HS-5 (cell line): ENCODE measurements at places on chromosomes 11 and 22.
A peak's percentile ranks its signal among the peaks of the same experiment; 100 is the strongest.

DNA sequence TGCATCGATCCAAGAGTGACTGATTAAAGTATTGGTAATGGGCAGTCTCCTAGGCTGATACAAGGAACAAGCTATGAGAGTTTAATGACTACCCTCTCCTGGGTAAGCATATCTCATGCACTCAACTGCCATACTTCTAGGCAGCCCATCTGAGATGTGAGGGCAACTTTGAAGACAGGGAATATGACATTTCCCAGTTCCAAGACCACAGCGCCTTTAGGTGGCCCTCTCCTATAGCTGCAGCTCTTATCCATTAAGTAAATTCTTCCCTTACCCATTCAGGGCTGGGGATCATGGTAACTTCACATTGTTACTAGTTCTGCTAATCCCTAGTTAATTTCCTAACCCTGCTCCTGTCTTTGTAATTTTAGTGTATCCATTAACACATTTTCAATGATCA lies 157.3 kb upstream of the CTSC start:
- no peak for DNase-seq

- DNase-seq = no peak
Measured at GRCh38 chr11:66546966-66547661, 411 bp downstream of the ACTN3 start.

DNA sequence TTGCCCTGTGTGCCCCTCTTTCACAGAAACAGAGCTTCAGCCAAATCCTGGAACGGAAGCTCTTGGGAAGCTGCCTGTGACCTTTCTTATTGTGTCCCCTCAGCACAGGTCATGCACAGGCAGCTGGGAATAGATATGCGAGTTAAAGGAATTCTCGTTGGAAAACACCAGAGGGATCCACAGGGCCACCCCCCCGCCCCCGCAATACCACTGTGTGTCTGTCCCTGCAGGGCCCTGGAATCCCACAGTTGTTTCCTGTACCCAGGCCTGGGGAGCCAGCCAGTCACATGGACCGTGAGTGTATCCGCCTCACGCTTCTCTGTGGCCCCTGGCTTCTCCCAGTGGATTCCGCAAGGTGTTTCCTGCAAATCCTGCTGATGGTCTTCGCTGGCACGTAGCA lies 29.0 kb downstream of the TIMP3 start:
- no peak for DNase-seq

- no peak for DNase-seq
Measured at GRCh38 chr22:30866216-30866615, 102.4 kb downstream of the MORC2 start.

- DNase-seq = no peak
Measured at GRCh38 chr11:34792814-34793258, 123.3 kb downstream of the APIP start.

GRCh38 chr11:93113824-93114223 lies 84.0 kb downstream of the SLC36A4 start:
- no peak for DNase-seq

DNA sequence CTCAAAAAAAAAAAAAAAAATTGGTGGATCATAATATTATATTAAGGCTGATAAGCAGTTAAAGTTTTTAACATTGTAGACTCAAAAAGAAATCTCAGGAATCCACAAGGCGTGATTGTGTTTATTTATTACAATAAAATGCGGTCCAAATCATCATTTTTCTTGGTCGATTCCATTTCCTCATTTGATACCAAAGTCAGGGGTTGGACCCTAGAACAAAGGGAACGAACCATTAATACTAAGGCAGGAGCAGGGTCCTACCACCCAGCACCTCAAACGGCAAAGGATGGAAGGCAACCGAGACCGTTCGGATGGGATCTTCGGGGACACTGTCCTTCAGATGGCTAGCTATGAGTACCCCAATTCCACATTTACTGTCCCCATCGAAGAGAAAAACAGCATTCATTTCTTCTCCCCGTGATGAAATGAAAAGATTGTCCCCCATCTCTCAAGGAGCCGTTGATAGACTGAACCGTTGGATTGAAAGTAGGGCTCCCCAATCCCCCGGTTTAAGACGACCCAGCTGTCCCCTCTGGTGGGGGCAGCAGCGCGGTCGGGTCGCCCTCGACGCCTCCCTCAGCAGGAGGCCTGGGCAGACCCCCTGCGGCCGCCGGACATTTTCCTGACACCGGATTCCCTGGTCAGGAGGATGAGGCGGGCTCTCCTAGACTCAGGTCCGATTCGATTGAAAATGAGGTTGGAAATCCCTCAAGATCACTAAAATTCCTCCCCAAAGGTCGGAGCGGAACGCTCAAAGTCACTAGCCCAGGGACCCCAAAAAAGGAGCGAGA lies 607 bp downstream of the DMC1 start:
- DNase-seq = no peak

GRCh38 chr11:18253233-18253632 lies 4.8 kb upstream of the SAA2 start:
- no peak for DNase-seq

DNA sequence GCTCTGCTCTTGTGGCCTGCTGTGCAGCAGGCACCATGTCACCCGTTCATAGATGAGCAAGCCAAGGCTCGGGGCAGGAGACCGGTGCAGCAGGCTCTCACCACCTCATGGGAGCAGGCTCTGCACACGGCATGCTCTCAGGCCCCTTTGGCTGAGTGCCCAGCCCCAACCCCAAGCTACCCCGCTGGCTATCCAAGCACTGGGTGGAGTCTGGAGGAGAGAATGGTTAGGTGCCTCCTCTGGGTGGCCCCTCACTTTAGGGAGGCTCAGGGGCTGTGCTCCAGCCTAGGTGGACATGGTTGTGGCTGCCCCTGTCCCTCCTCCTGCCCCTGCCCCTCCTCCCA lies 199.9 kb downstream of the IGLL1 start:
- DNase-seq = no peak

- no peak for DNase-seq
Measured at GRCh38 chr22:25672289-25673084, 69.5 kb upstream of the MYO18B start.

- DNase-seq = no peak
Measured at GRCh38 chr11:75655605-75656004, 13.2 kb downstream of the MAP6 start.

GRCh38 chr11:111788051-111788450 lies 21.9 kb upstream of the PPP2R1B start:
- DNase-seq = no peak

DNA sequence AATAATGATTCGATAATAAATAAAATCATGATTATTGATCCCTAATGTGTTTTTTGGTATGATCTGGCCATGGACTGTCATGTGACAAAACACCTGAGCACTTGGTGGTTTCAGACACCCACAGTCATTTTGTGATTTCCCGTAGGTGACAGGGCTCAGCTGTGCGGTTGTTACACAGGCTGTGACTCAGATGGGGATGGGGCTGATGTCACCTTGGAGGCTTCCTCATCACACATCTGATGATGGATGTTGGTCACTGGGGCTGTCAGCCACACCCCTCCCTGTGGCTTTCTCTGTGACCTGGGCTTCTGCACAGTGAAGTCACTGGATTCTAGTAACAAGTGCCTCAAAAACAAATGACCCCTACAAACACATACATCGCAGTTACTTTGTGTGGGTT lies 995.1 kb downstream of the BRD1 start:
- DNase-seq = no peak

DNA sequence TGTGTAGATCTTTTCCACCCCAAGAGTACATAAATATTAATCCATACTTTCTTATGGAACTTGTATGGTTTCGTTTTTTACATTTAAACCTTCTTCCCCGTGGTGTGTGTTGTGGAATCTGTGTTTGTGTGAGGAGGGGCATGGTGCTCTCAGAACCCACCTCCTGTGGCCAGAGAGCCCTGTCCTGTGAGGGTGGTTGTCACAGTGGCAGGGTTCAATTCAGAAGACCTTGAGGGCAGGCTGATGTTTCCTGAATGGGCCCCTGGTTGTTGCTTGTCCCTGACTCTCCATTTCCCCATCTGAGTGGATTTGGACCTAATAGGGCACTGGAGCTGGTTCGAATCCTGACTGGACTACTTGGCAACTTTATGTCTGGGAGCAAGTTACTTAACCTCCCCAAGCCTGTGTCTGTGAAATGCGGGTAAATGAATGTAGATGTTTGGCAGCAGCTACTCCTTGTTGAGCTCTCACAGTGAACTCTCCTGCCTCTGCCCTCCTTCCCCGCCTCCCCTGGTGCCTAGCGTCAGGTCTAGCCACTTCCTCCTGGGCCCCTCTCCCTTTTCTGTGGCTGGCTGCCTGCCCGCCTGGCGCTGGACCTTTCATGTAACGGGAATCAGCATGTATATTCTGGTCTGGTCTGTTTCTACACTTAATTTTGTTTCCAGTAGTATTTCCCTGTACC lies 7.3 kb downstream of the NEAT1 start:
- peak; percentile 60 for DNase-seq

GRCh38 chr22:36756031-36756430 lies 19.9 kb downstream of the IFT27 start:
- DNase-seq = no peak

DNA sequence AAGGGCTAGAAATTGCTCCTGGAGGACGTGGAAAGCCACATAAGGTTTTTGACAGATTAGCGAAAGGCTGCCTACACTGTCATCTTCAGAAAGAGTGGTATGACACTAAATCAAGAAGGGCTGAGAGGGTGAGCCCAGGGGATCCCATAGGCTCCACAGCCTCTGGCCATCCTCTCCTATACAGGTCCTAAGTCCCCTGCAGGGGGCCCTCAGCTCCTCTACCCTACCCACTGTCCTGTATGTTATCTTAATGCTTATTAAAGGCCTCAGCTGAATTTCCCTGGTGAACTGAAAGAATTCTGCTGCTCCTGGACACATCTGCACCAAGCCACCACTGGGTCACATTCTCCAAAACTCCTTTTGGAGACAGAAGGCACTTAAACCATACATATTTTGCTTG lies 7.9 kb downstream of the KLHL22 start:
- no peak for DNase-seq

- no peak for DNase-seq
Measured at GRCh38 chr11:99383648-99384245, 363.0 kb downstream of the CNTN5 start.

GRCh38 chr11:100419518-100419917 lies 267.6 kb upstream of the ARHGAP42 start:
- no peak for DNase-seq

GRCh38 chr11:110000031-110000502 lies 93.1 kb upstream of the ZC3H12C start:
- peak; percentile 52 for DNase-seq

DNA sequence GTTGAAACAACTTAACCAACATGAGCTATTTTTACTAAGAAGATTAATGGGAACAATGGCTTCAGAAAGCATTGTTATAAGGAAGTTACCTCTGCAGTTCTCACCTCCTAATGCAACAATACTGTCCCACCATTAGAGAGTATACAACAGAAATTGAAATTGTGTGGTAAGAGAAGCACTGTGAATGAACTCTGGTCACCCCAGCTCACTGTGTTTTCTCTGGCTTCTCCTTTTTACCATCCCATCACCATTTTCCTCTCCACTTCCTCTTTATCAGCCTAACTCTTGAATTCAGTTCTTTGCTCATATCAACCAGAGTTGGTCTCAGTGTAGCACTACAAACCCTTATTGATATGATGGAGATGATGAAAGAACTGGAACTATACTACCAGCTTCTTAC lies 138.0 kb upstream of the POU2AF2 start:
- DNase-seq = no peak

DNA sequence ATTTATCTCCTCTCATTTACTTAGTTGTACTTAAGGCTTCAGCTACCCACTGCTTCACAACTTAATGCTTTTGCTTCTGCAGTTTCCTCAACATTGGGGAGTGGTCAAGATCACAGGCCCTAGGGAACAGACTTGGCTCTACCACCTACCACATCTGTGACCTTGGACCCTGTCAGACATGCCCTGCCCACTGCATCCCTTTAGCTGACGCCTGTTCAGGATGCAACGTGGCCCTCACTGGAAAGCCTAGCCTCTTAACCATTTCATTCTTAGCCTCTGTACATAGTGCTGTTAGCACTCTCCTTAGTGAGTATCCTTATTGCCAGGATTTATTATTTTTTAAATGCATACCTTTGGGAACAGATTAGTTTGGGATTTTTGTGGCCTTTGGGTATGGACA lies 34.4 kb downstream of the TNRC6B start:
- no peak for DNase-seq

GRCh38 chr11:20618083-20618482 lies 18.7 kb downstream of the SLC6A5 start:
- DNase-seq = no peak

DNA sequence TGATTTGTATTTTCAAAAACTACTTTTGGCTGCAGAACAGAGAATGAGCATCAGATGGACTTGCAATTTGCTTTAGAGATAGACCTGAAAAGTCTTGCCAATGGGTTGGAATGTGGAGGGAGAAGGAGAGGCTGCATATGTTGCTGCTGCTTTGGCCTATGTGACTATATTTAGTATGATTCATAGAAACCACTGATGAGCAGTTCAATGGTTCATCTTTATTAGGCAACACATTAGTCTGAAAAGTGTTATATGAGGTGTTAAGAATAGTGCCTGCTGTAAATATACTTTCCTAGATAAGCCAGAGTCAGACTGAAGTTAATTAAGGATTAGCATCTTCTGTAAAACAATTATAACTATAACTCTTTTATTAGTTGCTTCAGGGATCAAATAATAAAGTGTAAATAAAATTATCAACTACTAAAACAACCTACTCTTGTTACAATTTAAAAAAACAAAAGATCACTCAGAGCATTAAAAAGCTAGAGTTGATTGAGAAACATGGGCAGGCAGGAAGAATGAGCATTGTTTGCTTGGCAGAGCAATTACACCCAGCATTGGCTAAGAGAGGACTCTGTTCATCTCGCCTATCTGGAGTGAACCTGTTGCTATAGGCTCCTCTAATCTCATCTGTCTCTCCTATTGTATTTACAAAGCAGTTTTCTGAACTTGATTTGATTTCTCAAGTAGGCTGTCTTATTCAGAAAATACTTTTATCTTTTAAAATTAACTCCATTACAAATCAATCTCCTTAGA lies 36.3 kb downstream of the HORMAD2 start:
- DNase-seq = peak; percentile 49

DNA sequence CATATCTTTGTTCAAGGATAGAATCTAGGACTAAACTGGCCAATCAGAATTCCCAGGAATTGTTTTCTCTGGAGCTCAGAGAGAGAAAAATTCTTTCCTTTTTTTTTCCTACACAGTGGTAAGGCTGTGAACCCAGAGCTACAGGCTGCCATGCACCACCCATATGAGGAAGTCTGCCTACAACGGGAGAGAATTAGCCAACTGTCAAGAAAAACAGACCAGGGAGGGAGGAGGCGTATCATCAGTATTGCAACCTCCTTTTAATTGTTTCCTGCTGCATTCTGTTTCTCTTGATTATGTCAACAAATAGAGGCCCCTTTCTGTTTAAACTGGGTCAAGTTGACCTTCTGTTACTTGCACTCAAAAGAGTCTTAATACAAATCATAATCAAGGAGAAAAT lies 176.5 kb upstream of the UBASH3B start:
- no peak for DNase-seq

DNA sequence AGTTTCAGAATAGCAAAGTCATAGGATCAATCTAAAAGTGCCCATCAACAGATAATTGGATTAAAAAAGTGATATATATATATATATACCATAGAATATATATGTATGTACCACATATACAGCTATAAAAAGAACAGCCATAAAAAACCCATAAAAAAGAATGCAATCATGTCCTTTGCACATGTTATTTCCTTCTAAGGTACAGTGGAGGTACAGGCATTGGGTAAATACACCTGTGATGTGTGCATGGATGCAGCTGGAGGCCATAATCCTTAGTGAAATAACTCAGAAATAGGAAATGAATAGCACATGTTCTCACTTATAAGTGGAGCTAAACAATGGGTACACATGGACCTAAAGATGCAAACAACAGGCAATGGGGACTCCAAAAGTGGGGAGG lies 7.1 kb upstream of the DKK3 start:
- DNase-seq = no peak

GRCh38 chr11:93936460-93936859 lies 84.7 kb upstream of the HEPHL1 start:
- DNase-seq = no peak
